ENCODE measurements at places on chromosomes 6 and 20. TPM values are rescaled to one million over a fixed set of nuclear protein-coding genes. Genes with fewer than 3 reads are reported as not detected.
A peak's percentile ranks its signal among the peaks of the same experiment; 100 is the strongest.

Gene TGM3
- polyA plus RNA-seq, result not detected

Gene SLC2A10
- polyA plus RNA-seq, result 22.0 TPM

Gene BTBD9
- 4.1 TPM for polyA plus RNA-seq

DNA sequence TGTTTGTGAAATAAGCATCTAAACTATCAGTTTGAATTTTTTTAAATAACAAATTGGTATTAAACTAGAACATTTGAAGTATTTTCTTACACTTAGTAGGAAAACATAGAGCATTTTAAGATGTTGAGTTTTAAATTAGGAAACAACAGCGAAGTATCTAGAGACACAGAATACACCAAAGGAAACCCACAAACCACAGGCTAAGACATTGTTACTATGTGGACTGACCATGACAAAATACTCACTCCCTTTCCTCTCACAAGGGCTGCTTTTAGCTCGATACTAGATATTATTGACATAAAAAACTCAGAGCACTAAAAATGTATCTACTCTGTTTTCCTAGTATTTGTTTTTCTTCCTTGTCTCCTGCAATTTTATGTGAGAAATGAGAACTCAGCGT is 266.0 kb upstream of the CITED2 start:
- H3K27me3 ChIP-seq, result no peaks in the 10 kb centered on the region
- H3K27ac ChIP-seq, result no peak overlapping the region
- H3K36me3 ChIP-seq, result no peaks in the 10 kb centered on the region
- no peak for DNase-seq
- no peak overlapping the region for H3K4me3 ChIP-seq

- peak; percentile 92 for DNase-seq
- peaks cover 35% of the 10 kb centered on the region for H3K4me1 ChIP-seq
- peak overlapping the region; percentile 83 for H3K27ac ChIP-seq
- H3K4me3 ChIP-seq, result no peak overlapping the region
- no peaks in the 10 kb centered on the region for H3K27me3 ChIP-seq
Measured at GRCh38 chr20:37315021-37315451, 25.6 kb downstream of the MANBAL start.

GRCh38 chr6:56923565-56923964 is 31.3 kb upstream of the BEND6 start:
- no peak overlapping the region for H3K4me3 ChIP-seq
- DNase-seq, result no peak
- H3K4me1 ChIP-seq, result peaks cover 6% of the 10 kb centered on the region
- H3K27ac ChIP-seq, result no peak overlapping the region
- H3K27me3 ChIP-seq, result no peaks in the 10 kb centered on the region
- H3K36me3 ChIP-seq, result no peaks in the 10 kb centered on the region

DNA sequence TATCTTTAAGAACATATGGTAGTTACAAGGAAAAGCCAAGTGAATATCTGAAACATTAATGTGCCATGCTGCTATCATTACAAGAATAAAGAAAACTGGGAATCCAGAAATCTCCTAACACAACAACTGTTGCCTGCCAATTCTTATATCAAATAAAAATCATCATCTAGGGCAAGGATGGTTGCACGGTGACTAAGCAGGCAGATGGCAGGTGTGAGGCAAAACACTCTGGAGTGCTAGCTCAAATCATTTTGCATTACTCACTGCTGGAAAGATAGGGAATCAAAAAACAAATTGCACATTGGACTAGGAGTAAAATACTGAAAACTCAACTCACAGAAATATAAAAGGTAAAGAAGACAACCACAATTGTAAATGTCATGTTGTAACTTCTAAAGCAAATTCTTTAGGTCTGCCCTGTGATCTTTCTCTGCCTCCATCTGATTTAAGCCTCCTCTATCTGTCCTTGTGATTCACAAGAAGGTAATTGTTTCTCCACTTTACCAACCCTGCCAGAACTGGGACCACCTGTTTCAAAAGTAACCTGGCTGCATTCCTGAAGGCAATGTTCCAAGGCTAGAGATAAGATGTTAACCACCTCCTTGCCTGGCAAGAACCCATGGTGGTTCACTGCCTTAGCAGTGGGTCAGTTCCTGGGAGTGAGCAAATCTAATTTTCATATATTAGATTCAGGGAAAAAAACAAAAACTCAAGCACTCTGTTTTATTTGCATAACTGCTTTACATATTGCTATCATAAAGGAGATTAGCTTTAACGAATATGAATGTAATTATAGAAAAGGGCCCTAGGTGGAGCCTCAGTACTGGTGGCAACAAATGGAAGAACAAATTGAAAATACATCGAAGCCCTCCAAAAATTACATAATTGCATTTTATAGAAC is 33.1 kb upstream of the LCA5 start:
- H3K27ac ChIP-seq, result no peak overlapping the region
- peak; percentile 72 for DNase-seq
- H3K4me1 ChIP-seq, result no peaks in the 10 kb centered on the region
- no peaks in the 10 kb centered on the region for H3K36me3 ChIP-seq

DNA sequence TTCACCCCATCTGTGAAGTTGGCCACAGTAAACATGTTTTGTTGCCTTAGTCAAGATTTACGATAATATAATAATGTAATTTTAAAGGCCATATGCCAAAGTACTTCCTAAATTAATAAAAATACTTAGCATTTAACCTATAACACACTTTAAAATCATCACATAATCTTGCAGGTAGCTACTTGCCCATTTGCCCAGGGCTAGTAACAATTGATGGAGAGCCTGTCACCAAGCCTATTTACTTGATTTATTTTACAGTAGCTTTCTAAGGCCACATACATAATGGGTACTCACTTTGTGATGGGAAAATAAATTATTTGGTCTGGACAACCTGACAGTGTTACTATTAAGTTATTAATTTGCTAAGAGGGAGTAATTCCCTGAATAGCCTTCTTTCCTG is 14.5 kb downstream of the BTBD9 start:
- no peak overlapping the region for H3K4me3 ChIP-seq
- DNase-seq, result no peak
- H3K27ac ChIP-seq, result no peak overlapping the region
- H3K4me1 ChIP-seq, result no peaks in the 10 kb centered on the region

DNA sequence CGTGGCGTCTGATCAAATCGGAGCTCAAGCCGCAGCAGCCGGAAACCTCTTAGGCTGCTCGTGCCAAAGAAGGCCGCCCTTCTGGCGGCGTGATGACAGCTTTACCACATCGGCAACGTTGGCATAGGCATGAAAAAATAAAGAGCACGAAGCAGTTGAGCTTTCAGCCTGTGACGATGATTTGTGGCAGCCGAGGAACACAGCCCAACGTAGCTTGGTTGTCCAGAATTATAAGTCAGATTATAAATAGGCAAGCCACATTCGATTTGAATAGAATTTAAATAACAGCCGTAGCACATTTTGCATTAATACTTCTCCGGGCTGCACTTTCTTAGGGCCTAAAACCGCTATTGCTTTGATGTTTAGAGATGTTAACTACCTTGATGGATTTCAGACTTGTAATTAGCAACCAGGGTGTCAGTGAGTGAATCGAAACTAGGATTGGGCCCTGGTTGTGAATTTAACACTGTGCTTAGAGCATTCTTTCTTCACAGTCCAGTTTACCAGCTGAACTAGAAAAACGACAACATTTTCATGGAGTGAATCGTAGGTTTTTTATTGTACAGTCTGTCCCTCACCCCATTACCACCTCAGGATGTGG is 864 bp upstream of the BCLAF1 start:
- H3K4me3 ChIP-seq, result peak overlapping the region; percentile 54
- DNase-seq, result peak; percentile 85
- H3K27me3 ChIP-seq, result no peaks in the 10 kb centered on the region

GRCh38 chr20:17431621-17432364 is 99.4 kb downstream of the BFSP1 start:
- H3K36me3 ChIP-seq, result no peaks in the 10 kb centered on the region
- no peak overlapping the region for H3K4me3 ChIP-seq
- peaks cover 16% of the 10 kb centered on the region for H3K27me3 ChIP-seq
- DNase-seq, result peak; percentile 44
- H3K4me1 ChIP-seq, result no peaks in the 10 kb centered on the region
